Smooth muscle cell of the coronary artery (primary cell): ENCODE measurements at places on chromosomes 13 and 19. TPM values are rescaled to one million over a fixed set of nuclear protein-coding genes. Genes with fewer than 3 reads are reported as not detected.

The LILRA5 gene
- not detected in 2 replicates for total RNA-seq

The CYP2F1 gene
- total RNA-seq, result not detected in 2 replicates

The ZNF568 gene
- total RNA-seq, result 18.8 and 22.0 TPM in 2 replicates

The ADM5 gene
- total RNA-seq, result 0.15 and 0.59 TPM in 2 replicates

The FXYD1 gene
- 0.23 and 8.0 TPM in 2 replicates for total RNA-seq

The ATXN8OS gene
- total RNA-seq, result not detected in 2 replicates

The AKAP11 gene
- 12.5 and 12.9 TPM in 2 replicates for total RNA-seq

The CEACAM6 gene
- total RNA-seq, result not detected in 2 replicates

The SLITRK6 gene
- 1.5 TPM in 1 of 2 replicates, not detected in the other for total RNA-seq

The CCDC70 gene
- not detected in 2 replicates for total RNA-seq

The UBE2L5 gene
- total RNA-seq, result 0.08 TPM in 1 of 2 replicates, not detected in the other

The GFY gene
- total RNA-seq, result not detected in 2 replicates

The FUT3 gene
- total RNA-seq, result not detected in 2 replicates

The DENND1C gene
- not detected in 2 replicates for total RNA-seq

The ACOD1 gene
- not detected in 2 replicates for total RNA-seq

The UBE2S gene
- total RNA-seq, result 7.3 and 94.4 TPM in 2 replicates

The HPN gene
- 0.12 TPM in 1 of 2 replicates, not detected in the other for total RNA-seq

The ZNF841 gene
- total RNA-seq, result 16.1 and 25.4 TPM in 2 replicates

The TMIGD2 gene
- not detected in 2 replicates for total RNA-seq

The ETFB gene
- total RNA-seq, result 202 and 403 TPM in 2 replicates
